ENCODE measurements at places on chromosomes 16 and 17. TPM values are rescaled to one million over a fixed set of nuclear protein-coding genes. Genes with fewer than 3 reads are reported as not detected.
A peak's percentile ranks its signal among the peaks of the same experiment; 100 is the strongest.

The OR1A1 gene
- total RNA-seq: not detected

The KRTAP2-3 gene
- total RNA-seq: 0.80 TPM

The RPRML gene
- total RNA-seq: not detected

The FMNL1 gene
- total RNA-seq: 19.8 TPM

The SCGB1C2 gene
- not detected for total RNA-seq

The RTN4RL1 gene
- total RNA-seq: 0.64 TPM

The FSCN2 gene
- 0.29 TPM for total RNA-seq

The MVP gene
- total RNA-seq: 303 TPM

- no peak for DNase-seq
These were observed 15.9 kb downstream of the NARF start for GRCh38 chr17:82474223-82475010.

GRCh38 chr17:75346906-75347305, 57.7 kb upstream of the SLC25A19 start:
- DNase-seq: peak; percentile 78

- DNase-seq: peak; percentile 75
These were observed 346.9 kb upstream of the PSMD7 start for GRCh38 chr16:73949574-73950320.

- no peak for DNase-seq
These were observed 275.1 kb upstream of the MYOCD start for GRCh38 chr17:12390631-12391030.

DNA sequence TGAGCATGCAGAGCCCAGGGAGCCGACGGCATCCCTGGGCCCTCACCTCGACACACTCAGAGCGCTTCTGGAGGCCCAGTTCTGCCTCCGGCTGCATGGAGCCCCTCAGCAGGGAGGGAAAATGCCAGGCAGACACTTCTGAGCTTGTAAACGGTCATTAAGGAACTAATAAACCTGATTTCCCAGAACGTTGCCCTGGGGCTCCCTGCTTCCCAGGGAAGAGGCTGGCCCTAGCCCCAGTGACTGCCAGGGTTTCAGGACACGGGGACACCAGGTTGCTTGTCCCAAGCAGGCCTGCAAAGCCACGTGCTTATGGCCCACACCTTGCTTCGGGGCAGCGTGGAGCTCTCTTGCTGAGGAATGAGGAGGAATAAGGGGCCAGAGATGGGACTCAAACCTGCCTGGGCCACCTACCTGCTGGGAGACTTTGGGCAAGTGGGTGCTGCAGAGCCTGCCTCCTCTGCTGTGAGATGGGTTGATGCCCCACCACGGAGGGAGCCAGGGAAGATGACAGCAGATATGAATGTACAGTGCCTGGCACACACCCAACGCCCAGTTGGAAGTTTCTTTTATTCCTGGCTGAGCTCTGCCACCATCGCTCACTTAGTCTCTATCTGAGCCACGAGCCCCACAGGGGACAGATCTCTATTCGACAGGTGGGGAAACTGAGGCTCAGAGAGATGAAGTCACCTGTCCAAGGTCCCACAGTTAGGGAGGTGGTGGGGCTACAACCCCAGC, 5.4 kb downstream of the RHBDF2 start:
- DNase-seq: no peak

DNA sequence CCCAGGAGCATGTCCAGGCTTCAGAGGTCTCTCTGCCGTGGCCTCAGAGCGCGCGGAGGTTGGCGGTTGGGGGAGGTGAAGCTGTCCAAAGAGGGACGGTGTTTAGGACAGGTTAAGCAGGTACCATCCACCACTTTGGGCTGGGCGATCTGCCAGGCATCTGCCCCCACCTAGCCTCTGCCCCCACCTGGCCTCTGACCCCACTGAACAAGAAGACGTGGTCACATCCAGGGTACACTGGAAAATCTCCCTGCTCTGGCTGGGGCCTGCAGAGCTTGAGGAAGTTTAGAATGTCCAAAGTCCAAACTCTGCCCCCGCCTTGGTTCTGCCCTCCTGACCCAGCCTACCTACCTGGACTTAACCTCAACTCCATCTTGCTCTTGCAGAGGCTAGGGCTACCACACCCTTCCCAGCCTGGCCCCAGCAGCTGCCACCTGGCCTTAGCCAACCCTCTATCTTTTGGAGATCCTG, 1.6 kb downstream of the ITGA3 start:
- DNase-seq: no peak

GRCh38 chr16:55643161-55643970, 12.4 kb upstream of the SLC6A2 start:
- no peak for DNase-seq

GRCh38 chr17:79814974-79815835, 18.3 kb upstream of the CBX8 start:
- no peak for DNase-seq

DNA sequence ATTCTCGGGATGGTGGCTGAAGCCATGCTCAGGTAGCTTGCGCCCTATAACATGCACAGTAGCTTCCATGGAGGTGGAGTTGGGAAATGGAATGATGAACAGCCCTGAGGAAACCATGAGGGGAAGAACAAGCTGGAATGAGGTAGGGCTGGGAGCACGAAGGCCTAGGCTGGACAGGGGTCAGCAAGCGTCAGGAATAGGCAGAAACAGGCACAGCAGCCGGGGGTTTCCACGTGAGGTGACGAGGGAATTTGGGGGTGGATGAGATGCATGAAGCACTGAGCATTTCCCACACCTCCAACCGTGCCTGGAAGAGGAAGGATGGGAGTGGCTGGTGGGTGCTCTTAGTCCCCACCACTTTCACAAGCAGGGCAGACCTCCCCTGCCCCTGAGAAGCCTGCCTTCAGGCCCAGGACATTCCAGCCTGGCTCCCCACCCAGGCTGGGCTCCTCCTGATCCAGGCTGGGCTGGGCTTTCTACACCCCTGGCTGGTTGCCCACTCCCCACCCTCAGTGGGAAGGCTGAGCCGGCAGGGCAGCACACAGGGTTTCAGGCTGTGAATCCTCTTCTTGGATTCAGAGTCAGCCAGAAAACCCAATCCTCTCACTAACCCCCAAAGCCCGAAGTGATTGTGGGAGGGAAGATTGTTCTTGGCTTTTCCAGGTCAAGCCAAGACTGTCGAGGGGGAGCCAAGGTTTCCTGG, 21.9 kb downstream of the PLEKHG4 start:
- DNase-seq: no peak

DNA sequence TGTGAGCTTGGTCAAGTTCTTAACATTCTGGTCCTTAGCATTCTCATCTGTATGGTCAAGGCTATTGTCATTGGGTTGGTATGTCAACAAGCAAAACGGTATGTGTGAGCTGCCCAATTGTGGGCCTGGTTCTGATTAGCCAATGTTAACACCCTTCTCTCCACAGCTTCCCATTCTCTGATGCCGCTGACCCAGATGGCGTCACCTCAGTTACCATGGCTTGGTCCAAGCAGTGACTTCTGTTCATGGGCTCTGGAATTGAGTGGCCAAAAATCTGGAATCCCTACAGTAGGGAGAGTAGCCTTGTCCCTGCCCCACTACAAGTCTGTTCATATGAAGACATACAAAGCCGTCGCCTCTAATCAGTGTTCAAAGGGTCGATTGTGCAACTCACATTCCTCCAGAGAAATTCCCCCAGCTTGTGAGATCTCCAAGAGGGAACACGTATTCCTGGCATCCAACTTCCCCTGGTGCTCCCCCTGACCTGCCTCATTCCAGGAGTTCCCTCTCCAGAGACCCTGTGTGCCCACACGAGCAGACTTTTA, 15.8 kb downstream of the TMEM98 start:
- DNase-seq: peak; percentile 21

GRCh38 chr16:8626946-8627345, 5.4 kb downstream of the METTL22 start:
- no peak for DNase-seq

DNA sequence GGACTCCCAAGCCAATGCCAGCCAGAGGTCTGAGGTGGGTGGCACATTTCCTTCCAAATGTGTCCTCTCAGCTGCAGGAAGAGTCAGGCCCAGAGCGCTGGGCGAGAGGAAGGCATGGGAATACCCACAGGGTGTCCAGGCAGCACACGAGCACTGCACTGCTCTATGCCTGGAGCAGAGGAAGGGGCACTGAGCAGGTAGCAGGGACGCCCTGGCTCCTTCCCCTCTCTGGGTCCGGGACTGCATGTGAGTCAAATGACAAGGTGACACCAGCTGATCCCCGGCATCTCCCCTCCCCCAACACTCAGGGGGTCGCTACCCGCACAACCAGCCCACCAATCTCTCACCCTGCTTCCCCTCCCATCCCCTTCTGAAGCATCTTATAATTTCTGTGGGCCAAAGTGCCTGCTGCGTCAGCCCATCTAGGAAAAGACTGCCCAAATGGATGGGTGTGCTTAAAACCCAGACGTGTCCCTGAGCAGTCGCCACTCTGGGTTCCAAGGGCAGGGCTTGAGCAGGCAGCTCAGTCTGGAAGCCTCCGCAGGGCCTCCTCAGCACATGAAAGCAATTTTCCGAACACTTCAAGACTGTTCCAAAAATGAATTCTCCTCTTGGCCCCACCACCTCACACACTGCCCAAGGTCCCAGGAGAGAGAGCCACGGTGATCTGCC, 12.0 kb upstream of the BCAR1 start:
- DNase-seq: no peak

DNA sequence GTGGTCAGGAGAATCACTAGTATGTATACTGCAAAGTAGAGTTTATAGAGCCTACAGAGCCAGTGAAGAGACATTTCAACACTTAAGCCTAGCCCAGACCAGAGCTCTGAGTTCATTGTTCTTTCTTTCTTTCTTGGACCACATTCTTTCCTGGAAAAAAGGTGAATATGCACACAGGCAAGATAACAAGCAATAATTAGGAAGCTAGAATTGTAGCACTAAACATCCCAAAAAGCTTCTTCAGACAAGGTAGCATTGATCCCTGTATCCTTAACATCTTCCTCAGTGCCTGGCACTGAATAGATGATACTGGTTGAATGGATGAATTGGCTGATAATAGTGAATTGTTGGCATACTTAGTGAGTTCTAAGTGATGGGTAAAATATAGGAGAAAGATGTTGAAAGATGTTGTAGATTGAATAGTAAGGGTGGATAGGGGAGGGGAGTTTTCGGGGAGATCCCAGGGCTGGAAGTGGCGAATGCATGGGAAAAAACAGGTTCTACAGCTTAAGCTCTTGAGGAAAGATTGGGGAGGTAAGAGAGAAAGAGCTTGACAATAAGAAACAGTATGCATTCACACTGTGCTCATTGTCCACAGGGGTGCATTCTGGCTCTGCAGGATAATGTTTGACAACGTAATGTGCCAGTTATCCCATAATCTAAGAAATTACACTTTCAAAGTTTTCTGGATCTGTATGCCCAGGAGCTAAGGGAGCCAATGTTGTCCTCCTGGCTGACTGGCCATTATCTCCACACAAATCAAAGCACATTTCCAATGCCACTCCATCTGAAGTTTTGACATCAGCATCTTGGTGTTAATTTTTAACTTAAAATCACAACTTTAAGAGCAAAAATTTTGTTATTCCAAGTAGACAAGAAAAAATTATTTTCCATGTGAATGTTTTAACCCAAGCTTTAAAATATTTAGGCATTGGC, 35.6 kb downstream of the TUBD1 start:
- DNase-seq: no peak

GRCh38 chr16:88722784-88723506, 16.6 kb downstream of the CTU2 start:
- DNase-seq: no peak

- DNase-seq: no peak
These were observed 2277.7 kb downstream of the TP53TG3F start for GRCh38 chr16:35737076-35737475.

- DNase-seq: no peak
These were observed 31.2 kb downstream of the VAC14 start for GRCh38 chr16:70769761-70770160.

DNA sequence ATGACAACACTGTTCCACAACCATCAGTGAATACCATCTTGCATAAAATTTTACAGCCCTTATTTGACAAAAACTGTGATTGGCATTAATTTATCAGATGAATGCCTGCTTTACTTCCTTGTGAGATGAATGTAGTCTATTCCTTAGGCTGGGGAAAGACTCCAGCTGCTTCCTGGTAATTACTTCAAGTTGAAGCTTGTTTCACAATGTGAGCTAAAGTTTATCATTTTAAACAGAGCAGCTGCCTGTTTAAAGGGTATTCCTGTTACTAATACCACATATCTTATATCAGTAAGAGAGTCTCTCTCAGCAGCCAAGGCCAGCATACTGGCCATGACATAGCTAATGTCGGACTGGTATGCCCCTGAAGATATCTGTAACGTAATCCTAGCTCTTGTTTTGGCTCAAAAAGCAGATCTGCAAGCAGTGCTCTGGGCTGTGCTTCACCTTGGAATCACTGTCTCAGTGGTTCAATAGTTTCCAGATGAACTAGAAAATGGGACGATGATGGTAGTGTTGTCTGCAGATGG, 13.2 kb upstream of the ARL2BP start:
- no peak for DNase-seq

DNA sequence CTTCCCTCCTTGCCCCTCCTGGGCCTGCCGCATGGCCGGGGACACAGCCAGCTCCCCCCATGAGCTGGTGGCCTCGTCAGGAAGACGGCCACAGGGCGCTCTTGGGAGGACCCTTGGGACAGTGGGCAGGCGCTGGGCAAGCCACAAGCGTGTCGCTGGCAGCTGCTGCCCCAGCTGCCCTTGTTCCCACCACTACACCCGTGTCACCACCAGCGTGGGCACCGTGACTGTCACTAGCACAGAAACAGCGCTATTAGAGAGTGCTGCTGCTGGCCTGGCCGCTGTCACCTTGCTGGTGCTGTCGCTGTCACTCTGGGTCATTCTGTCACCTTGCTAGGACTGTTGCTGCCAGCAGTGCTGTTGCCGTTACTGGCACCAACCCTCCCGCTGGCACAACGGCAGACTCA, 47.2 kb downstream of the ZFPM1 start:
- DNase-seq: no peak

DNA sequence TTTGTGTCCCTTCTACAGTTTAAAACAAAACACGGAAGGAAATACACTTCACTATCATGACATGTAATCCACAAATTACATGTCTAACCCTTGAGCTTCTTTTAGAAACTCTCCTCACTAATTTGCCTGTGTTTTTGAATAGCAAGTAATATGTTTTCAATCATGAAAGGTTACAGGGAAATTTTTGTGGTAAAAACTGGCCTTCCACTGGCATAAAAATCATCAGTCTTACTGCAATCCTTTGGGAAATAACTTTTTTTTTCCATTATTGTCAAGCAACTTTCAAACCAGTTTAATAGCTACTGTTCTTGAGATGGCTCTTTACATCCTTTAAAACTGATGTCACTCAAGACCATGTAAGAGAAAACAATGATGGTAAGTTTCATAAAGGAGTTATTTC, 27.0 kb downstream of the MYO1D start:
- no peak for DNase-seq

- no peak for DNase-seq
These were observed 105.7 kb downstream of the PITPNC1 start for GRCh38 chr17:67482764-67483163.

GRCh38 chr17:3025421-3026124, 37.8 kb downstream of the OR1D5 start:
- DNase-seq: no peak

Data from LHCN-M2 (cell line).